ENCODE measurements at places on chromosomes 16 and 17.
A peak's percentile ranks its signal among the peaks of the same experiment; 100 is the strongest.

- DNase-seq: no peak
Observed at GRCh38 chr16:2183671-2184070, 12.7 kb downstream of the CASKIN1 start.

DNA sequence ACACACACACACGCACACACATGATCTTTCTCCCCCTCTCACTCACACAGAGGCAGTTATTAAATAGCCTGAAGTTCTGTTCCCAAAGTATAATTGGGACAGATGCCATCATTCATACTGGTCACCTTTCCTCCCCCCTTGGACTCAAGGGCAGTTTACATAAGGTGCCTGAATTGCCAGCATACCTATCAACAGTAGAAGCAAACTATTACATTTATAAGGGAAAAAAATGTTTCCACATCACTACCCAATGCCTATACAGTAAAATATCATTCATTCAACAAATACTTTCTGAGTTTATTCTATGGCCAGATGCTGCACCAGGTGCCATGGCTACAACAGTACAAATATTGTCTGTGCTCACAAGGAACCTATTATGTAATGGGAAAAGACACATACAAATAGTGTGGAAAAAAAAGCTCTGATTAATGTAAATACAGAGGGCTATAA is 6.3 kb downstream of the CNTD1 start:
- no peak for DNase-seq

- no peak for DNase-seq
Observed at GRCh38 chr16:12083631-12084030, 107.1 kb downstream of the SNX29 start.

DNA sequence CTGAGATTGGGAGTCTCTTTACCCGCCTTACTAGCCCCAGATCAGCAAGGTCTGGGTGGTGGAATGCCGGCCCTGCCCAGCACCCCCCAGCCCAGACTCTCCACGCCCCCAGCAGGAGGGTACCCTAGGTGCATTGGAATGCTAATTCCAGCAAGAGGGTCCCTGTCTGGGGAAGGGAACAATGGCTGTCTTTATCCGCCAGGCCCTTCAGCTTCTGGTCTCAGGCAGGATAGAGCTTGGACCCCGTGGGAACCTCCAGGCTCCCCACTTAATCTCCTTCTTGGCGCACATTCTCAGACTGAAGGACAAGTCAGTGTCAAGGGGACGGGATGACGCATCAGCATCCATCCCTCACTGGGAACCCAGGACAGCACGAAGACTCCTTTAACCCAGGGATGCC is 85.1 kb downstream of the LITAF start:
- no peak for DNase-seq

GRCh38 chr17:62101515-62101914 is 36.4 kb upstream of the MED13 start:
- no peak for DNase-seq

GRCh38 chr16:56667581-56668571 is at the start of gene MT1G:
Gene MT1G, minus strand, starts transcription at chr16:56668065. Its CDS starts 72 bp downstream, at chr16:56667993.
- DNase-seq: no peak

GRCh38 chr16:16014329-16015224 is 65.2 kb downstream of the ABCC1 start:
- DNase-seq: no peak

- peak; percentile 70 for DNase-seq
Observed at GRCh38 chr16:87161822-87162676, 155.1 kb downstream of the C16orf95 start.

- DNase-seq: no peak
Observed at GRCh38 chr16:86883583-86884389, 305.4 kb downstream of the FOXL1 start.

GRCh38 chr16:31147574-31147973 is 2.3 kb downstream of the PRSS36 start:
- DNase-seq: no peak

- DNase-seq: no peak
Observed at GRCh38 chr16:74585846-74586443, 21.0 kb downstream of the GLG1 start.

DNA sequence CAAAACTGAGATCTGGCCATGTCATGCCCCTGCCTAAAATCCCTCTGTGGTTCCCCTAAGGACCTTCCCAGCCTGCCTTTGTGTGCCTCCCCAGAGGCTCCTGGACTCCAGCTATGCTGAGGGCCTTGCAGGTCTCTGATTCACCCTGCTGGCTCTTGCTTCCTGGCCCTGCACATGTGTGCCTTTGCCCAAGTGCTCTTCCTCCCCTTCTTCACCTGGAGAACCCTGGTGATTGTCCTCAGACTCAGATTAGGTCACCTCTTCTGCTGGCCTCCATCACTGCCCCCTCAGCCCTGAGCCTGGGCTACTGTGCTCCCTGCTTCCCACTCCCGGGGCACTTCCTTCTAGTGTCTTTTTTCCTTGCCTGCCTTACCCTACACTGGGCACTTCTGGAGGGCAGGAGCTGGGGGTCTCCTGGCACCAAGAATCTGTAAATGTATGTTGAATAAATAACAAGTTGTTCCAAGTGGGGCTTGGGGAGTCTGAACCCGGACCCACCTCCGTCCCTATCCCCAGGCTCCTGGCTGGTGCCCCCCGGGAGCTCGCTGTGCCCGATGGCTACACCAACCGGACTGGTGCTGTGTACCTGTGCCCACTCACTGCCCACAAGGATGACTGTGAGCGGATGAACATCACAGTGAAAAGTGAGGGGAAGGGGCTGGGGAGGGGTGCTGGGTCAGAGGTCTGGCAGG is 7.8 kb downstream of the ITGA3 start:
- no peak for DNase-seq

- no peak for DNase-seq
Observed at GRCh38 chr16:85422196-85422631, 190.9 kb upstream of the GSE1 start.

GRCh38 chr17:44496815-44497214 is 6.4 kb downstream of the GPATCH8 start:
- DNase-seq: no peak

- DNase-seq: no peak
Observed at GRCh38 chr16:10564591-10564990, 15.8 kb downstream of the EMP2 start.

DNA sequence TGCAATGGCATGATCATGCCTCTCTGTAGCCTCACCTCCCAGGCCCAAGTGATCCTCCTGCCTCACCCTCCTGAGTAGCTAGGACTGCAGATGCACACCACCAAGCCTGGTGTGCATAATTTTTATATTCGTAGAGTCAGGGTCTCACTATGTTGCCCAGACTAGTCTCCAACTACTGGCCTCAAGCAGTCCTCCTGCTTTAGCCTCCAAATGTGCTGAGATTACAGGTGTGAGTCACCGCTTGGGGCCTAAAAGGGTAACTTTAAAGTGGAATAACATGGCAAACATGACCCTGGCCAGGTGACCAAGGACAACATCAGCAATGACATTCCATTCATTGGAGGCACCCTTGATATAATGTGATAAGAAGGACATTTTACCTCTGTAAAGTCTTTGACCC is 26.1 kb downstream of the HSBP1 start:
- DNase-seq: no peak

Measured in T-helper 2 cell (primary cell).